Fibroblast of villous mesenchyme (primary cell): ENCODE measurements at places on chromosomes 2 and 18.

- no peak for DNase-seq
Measured at GRCh38 chr18:9839853-9840252, 45.9 kb upstream of the TXNDC2 start.

GRCh38 chr2:177639262-177639914 is 246.8 kb downstream of the AGPS start:
- no peak for DNase-seq

DNA sequence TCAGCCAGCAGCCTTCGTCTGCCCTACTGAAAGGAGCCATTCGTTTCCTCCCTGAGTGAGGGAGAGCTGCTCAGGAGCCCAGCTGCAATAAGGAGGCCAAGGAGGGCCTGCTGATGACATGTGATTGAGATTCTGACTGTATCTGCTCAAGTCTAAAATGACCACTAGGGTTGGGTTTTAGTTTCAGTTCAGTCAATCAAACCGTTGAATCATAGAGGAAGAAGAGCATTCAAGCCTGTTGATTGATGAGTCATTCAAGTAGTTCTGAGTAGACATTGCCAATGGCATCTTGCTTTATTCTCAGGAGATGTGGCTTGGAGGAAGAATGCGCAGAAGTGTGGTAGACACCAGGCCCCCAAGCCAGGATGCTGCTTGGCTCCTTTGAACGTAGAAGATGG is 19.9 kb upstream of the BCL2L11 start:
- no peak for DNase-seq

GRCh38 chr18:37566479-37567060 is 972 bp upstream of the CELF4 start:
- no peak for DNase-seq

- no peak for DNase-seq
Measured at GRCh38 chr2:217942731-217943335, 60.0 kb downstream of the TNS1 start.

DNA sequence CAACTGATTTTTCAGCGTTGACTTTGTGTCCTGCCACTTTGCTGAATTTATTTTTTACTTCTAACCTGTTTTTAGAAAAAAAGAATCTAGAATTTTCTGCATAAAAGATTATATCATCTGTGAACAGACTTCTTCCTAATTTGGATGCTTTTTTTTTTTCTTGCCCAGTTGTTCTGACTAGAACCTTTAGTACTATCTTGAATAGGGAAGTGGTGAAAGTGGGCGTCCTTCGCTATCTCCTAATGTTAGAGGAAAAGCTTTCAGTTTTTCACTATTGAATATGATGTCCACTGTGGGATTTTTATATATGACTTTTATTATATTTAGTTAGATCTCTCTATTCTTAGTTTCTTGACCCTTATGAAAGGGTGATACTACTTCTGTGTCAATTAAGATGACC is 25.7 kb upstream of the KCNJ13 start:
- DNase-seq, result no peak

DNA sequence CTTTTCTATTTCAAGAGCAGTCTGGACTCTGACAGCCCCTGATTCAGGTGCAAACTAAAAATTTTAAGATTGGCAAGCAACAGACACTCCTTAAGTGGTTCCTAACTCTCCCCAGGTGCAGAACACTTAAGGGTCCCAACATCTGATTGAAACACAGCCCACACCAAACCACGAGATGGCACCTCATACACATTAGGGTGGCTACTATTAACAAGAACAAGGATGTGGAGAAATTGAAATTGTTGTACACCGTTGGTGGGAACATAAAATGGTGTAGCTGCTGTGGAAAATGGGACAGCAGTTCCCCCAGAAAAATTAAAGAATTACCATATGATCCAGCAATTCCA is 82.3 kb downstream of the POLR1A start:
- no peak for DNase-seq

DNA sequence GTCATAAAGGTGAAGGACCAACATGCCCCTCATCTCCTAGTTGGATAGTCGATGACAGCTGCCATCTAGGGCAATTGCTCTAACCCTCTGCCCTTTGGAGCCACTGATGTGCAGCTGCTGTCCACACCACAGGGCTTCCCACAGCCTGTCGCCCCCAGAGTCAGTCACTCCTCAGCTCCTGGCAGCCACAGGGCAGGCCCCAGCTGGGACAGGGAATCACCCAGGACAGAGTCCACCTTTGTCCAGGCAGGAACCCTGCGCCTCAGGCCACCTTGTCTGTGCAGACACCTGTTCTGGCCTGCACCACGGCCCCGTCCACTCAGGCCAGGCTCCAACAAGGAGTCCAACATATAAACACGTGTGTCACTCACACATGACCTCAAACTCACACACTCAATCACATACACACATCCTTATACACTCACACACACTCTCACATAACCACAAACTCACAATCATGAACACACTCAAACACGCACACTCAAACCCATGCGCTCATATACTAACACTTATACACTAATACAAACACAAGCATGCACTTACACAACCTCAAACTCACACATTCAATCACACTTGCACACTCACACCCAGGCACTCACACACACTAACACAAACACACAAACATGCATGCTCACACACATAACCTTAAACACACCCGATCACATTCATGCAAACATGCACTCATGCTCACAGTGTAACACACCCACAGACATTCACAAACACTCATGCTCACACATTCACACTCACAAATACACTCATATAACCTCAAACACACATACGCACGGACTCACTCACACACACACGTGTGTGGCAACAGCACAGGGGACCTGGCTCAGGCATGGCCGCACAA is 29.7 kb downstream of the HDAC4 start:
- DNase-seq, result no peak

- DNase-seq, result no peak
Measured at GRCh38 chr2:130917006-130917688, 80.4 kb downstream of the ARHGEF4 start.

GRCh38 chr2:12605936-12606335 is 110.8 kb upstream of the TRIB2 start:
- DNase-seq, result no peak

DNA sequence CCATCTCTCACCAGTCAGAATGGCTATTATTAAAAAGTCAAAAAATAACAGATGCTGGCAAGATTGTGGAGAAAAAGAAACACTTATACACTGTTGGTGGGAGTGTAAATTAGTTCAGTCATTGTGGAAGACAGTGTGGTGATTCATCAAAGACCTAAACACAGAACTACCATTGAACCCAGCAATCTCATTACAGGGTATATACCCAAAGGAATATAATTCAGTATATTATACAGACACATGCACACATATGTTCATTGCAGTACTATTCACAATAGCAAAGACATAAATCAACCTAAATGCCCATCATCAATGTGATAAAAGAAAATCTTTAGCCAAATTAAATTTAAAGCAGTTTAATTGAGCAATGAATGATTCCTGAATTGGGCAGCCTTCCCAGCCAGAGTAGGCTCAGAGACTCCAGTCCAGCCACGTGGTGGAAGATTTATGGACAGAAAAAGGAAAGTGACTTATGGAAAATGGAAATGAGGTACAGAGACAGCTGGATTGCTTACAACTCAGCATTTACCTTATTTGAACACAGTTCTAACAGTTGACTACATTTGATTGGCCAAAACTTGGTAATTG is 377.1 kb upstream of the SLC39A10 start:
- DNase-seq, result no peak

DNA sequence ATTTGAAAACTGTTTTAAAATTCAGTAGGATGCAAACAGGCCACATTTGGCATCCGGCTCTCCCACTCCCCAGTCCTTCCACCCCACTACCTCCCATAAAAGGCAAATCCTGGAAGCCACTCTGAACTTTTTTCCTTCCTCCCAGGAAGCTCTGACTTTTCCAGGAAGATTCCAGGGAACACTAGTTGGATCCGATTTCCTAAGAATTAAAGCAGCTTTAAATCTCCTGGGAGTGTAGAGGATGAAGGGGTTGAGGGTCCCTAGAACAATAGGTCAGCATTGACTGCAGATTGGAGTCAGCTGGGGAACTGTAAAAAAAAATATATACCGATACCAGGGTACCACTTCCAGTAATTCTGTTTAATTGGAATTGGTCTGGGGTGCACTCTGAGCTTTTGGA is 76.9 kb downstream of the CRIM1 start:
- DNase-seq, result no peak

- DNase-seq, result no peak
Measured at GRCh38 chr2:118177318-118177717, 89.0 kb downstream of the INSIG2 start.

- no peak for DNase-seq
Measured at GRCh38 chr2:128867311-128867710, 548.6 kb upstream of the HS6ST1 start.

DNA sequence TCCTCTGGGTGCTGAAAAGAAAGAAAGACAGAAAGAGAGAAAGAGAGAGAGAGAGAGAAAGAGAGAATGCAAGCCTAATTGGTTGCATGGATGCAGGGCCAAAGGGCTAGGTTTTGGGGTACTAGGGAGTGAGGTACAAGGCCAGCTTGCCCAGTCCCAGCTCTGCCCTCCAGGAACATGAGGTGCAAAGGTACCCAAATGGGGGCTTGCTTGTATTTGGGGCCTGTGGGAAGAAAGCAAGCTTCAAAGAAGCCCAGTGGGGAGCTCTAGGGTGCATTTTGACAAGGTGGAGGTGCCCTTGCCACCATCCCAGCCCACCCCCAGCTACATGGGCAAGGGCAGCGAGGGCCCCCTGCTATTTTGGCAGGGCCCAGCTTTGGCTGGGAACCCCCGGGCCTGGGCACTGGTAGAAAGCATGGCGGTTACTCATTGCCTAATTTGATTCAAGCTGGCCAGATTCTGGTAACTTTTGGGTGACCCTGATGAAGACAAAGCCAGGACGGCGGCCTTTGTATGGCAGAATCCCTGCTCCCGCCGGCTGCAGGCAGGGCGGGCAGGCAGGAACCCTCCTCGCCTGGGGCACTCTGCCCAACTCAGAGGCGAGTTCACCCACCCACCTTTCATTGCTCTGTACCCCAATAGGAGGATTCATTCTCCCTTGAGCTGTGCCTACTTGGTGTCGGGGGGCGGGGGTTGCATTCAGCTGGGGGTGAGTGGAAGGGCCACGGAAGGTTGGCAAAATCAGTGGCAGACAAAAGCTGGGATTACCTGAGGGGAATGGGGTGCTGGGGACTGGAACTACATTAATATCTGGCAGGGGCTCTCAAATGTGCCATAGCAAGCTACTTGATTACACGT is 537 bp upstream of the HOXD4 start:
- DNase-seq, result no peak

GRCh38 chr18:45635893-45636509 is 20.7 kb downstream of the SLC14A2 start:
- DNase-seq, result no peak

DNA sequence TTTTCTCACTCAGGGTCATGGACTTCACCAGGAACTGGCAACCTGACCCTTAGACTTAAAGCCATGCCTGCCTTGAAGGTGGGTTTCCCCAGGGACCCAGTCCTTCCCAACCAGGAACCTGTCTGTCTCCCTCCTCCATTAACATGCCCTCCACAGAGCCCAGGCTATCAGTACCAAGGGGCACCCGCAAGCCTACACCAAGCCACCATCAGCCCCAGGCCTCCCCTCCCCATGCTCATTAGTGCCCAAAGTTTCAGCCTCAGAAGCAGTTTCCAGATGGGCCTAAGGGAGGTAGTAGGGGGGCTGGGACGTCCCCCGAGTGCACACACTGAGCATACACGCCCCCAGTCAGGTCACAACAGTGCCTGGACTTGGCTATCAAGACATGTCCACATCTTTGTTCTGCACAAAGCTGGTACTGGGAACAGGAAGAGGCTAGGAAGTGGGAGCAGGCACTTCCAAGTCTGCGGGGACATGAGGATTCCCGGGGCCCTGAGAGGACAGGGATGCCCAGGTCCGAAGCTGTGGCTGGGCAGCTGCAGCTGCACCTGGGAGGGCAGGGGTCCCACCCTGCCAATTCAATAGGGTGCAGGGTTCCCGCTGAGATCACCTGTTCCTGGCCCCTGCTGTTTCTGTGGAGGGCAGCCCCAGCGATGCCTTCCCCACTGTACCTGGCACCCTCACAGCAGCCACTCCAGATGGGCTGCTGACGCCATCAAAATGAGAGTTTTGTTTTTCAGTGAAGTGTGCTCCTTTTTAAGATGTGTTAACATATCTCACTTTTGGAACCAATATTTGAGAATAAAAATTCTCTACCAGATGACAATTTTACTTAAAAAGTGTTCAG is 731.4 kb downstream of the NR4A2 start:
- DNase-seq, result no peak

- DNase-seq, result no peak
Measured at GRCh38 chr2:168241208-168241607, 6.2 kb downstream of the STK39 start.

- no peak for DNase-seq
Measured at GRCh38 chr2:223420048-223420447, 182.1 kb downstream of the SCG2 start.

DNA sequence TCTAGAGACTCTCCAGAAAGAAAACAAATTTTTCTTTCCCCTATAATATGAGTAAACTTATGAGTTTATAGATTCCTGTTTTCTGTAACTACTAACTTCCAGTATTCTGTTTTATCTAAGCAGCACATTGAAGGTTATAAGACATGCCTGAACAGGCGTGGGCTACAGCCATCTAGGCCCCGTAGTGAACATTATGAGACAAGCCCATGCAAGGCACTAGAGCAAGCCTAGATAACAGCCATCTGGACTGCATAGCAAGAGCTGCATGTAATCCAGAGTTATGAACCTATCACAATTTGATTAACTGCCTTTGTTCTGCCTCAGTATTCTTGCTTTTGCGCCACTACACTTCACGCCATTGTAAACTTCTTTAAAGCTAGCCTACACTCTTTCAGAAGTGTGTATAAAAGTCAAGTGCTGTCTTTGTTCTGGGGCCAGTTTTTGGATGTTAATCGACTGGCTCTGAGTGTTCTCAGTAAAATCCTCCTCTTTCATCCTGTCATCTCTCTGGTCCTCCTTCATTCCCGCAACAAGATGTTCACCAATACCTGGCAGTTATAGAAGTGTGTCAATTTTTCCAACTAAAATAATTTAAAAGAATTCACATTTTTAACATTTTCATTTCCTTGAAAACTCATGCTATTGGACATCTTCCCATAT is 3.0 kb upstream of the SULT1C3 start:
- DNase-seq, result no peak

GRCh38 chr18:28407681-28408080 is 230.8 kb upstream of the CDH2 start:
- DNase-seq, result no peak

GRCh38 chr2:196801674-196802261 is 2.3 kb upstream of the GTF3C3 start:
- DNase-seq, result peak; percentile 28

DNA sequence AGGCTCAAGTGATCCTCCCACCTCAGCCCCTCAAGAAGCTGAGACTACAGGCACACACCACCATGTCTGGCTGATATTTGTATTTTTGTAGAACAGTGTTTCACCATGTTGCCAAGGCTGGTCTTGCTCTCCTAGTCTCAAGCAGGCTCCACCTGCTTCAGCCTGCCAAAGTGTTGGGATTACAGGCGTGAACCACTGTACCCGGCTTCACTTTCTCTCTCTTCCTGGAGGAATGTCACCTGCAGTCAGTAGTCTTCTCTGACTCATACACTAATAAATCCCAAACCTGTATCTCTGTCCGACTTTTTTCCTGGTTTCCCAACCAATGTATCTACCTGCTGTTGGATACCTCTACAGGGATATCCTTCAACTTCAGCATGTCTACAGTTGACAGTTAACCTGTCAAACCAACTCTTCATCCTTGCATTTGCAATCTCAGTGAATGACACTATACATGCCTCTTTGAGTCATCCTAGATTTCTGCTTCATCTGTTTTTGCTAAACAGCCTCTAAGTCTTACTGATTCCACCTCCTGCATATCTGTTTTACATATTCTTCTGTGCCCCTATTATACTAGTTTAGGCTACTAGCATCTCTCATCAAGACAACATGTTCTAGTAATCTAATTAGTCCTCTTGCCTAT is 54.5 kb downstream of the RBBP8 start:
- DNase-seq, result no peak
